ENCODE measurements at places on chromosomes 16 and 17.

DNA sequence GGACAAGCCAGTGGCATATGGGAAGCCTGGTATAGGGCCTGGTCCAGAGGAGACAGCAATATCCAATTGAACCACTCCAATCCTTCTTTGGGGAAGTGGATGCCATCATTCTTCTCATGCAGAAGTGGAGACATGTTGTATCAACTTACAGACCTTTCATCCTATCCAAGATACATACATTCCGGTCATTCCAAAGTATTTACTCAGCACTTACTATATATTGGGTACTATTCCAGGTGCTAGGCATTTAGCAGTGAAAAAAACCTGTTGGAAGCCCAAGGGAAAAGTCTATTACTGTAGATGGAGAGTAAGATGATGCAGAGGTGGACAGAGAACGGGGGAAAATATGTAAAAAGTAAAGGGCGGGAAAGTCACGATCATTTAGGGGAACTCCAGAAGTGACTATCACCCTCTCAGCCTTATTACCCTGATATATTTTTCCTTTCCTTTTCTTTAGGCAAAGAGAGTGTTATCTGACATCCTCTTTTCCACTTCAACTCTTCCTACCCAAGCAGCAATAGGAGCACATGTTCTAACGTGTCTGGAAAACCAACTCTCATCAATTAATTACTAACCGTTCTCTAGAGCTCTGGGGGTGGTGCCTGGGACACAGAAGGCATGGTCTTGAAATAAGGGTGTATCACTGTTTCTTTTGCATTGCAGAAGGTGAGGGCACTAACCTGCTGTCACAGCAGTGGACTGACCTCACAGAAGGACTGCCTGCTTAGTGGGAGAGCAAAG lies 210.1 kb upstream of the MAF start:
- DNase-seq, result no peak

DNA sequence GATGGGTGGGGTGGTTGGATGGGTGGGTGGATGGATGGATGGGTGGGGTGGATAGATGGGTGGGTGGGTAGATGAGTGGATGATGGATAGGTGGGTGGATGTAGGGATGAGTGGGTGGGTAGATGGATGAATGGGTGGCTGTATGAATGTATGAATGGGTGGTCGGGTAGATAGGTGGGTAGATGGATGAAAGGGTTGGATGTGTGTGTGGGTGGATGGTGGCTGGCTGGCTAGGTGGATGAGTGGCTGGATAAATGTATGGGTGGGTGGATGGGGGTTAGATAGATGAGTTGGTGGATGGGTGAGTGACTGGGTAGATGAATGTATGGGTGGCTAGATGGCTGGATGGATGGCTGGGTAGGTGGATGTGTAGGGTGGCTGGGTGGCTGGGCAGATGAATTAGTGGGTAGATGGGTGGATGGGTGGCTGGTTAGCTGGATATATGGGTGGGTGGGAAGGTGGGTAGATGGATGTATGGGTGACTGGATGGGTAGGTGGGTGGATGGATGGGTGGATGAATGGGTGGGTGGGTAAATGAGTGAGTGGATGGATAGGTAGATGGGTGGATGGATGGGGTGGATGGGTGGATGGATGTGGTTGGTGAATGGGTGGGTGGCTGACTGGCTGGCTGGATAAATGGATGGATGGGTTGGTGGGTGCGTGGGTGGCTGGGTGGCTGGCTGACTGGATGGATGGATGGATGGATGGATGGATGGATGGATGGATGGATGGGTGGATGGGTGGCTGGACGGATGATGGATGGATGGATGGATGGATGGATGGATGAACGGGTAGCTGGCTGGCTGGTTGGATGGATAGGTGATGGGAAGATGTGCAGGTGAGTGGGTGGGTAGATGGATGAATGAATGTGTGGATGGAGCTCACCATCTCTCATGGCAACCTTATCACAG lies 18.9 kb upstream of the GOSR2 start:
- no peak for DNase-seq

DNA sequence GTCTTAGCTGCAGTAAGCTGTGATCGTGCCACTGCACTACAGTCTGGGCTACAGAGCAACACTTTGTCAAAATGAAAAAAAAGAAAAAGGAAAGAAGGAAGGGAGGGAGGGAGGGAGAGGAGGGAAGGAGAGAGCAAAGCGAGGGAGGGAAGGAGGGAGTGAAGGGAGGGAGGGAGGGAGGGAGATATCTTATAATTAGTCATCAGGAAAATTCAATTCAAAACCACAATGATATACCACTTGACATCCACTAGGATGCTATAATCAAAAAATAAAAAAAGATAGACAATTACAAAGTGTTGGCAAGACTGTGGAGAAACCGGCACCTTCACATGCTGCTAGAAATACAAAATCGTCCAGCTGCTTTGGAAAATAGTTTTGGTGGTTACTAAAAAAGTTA lies 93.8 kb downstream of the CDC27 start:
- DNase-seq, result no peak

DNA sequence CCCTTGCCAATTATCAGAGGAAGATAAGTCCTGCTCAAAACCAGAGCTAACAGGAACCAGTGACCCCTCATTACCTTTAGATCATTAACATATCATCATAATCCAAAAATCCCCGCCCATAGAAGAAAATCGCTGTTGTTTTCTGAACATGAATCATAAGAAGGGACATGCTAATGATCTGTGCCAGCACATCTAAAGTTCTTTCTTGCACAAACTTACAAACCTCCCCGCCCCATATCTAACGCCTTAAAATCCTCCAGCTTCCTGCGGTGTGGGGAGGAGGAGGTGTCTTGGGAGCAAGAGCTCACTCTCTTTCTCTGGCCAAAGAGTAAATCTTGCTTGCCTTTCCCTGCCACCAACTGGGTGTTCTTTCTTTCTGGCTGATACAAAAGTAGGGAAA lies 78.3 kb downstream of the IRX3 start:
- DNase-seq, result no peak

DNA sequence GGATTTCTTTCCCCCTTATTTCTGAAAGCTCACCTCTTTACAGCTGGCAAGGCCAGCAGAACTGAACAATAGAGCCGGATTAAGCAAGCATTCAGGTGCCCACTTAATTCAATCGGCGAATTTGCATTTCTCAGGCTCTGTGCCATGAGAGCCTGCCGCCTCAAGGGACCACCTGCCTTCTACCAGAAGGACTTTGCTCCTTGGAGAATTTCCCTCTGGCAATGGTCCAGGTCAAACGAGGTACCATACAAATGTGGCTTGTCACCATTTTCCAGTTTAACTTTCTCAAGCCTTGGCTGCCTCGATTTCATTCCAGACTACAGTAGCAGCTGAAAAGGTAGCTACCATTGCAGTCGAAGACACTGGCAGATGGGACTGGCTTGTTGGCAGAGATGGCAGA lies 534.0 kb downstream of the MAF start:
- DNase-seq, result no peak

- DNase-seq, result no peak
Observed at GRCh38 chr17:8154608-8155155, 2.5 kb upstream of the PER1 start.

DNA sequence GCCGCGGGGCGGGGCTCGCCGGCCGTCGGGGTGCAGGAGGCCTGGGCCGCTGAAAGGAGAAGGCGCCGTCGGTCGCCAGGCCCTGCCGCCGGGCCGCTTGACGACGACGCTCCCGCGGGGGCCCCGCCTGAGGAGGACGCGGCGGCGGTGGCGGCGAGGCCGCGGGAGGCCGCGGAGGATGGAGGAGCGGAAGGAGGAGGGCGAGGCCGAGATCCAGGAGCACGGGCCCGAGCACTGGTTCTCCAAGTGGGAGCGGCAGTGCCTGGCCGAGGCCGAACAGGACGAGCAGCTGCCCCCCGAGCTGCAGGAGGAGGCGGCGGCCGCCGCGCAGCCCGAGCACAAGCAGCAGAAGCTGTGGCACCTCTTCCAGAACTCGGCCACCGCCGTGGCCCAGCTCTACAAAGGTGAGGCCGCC lies 430 bp downstream of the HAPSTR1 start:
- DNase-seq, result no peak

DNA sequence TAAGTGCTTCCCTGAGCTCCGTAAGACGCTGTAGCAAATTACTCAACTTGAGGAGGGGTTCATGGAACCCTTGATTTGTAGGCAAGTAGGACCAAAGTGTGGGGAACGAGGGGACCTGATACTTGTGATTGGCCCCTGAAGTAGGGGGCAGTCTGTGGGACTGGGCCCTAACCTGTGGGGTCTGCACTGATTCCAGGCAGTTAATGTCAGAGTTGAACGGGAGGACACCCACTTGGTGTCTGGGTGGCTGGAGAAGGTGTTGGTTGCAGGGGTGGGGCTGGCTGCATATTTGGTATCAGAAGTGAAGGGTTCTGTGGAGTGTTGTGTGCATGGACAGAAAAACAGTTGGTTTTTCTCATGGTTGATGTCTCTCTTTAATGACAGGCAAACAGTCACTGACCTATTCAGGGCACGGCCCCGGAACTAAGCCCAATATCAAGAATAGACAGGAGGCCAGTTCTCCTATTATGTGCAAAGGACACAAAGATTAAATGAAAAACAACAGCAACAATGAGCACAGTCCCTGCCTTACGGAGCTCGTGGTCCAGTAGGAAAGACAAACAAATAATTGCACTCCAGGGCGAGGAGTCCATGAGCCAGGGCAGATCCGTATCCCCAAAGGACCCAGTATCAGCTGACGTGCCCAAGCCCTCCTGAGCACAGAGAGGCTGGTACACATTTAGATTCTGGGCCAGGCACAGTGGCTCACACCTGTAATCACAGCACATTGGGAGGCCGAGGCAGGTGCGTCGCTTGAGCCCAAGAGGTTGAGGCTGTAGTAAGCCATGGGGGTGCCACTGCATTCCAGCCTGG lies 19.2 kb downstream of the MXRA7 start:
- DNase-seq, result no peak

DNA sequence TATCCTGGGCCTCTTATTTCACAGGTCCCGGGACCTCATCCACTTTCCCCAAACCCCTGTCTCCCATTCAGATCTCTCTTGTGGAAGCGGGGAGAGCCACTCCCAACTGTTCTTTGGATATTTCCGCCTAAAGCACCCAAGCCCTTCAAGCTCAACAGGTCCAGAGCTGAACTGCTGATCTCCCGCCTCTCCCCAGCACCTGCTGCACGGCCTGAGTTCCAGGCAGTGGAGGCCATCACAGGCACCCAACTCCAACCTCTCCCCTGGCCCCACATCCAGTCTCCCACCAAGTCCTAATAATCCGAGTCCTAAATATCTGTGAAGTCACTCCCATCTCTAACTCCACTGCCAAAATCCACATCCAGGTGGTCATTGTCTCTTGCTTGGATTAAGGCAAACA lies 6.5 kb downstream of the ITGA2B start:
- no peak for DNase-seq

DNA sequence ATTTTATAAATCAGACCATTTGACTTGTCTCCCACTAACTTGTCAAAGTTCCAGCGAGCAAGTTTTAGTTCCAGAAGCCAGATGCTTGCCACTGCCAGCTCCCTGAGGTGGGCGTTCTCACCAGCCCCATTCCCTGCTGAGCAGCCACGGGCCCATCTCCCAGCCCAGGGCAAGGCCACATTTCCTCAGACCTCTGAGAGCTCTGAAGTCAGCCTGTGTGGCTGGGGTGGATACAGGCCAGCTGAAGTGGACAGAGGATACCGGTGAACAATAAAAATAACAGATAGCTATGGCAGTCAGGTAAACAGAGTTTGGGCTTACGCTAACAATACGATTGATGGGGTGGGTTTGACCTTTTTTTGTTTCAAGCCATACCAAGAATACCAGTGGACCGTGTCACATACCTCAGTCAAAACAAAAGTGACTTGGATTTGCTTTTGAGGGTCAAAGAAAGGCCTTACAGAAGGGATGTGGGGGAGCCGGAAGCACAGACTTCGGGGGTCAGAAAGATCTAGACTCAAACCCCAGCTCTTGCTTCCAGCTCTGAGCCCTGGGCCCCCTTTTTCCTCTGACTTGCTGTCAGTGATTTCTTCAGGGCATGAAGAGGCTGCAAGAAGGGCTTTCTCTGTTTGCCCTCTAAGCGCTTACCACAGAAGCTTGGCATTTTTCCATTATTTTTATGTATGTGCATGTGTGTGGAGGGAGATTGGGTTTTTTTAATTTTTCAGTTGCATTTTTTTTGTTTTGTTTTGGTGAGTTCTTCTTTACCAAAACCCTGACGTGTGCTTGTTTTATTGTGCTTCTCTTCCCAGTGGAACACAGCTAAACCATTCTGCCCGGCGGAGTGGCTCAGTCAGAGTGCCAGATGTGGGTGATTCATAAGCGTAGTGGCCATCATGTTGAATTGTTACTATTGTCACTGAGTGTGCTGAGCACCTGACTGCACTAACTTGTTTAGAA lies 109.9 kb downstream of the GNAO1 start:
- DNase-seq, result no peak

DNA sequence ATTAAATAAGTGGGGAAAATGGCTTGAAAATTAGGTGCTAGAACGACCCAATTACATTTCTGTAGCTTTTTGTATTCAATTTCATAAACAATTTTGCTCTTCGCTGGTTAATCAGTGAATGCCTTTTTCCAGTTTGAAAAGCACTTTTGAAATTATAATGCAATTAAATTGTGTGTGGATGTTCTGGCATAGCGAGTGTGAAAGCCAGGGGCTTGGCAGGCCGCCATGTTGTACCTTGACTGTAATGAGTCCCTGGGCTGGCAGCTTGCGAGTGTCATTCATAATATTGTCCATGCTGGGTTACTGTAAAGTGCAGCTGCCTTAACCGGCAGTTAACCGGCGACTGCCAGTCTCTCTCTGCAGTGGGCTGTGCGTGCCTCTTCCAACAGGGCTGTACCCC lies 177.8 kb downstream of the CCDC182 start:
- DNase-seq, result no peak

DNA sequence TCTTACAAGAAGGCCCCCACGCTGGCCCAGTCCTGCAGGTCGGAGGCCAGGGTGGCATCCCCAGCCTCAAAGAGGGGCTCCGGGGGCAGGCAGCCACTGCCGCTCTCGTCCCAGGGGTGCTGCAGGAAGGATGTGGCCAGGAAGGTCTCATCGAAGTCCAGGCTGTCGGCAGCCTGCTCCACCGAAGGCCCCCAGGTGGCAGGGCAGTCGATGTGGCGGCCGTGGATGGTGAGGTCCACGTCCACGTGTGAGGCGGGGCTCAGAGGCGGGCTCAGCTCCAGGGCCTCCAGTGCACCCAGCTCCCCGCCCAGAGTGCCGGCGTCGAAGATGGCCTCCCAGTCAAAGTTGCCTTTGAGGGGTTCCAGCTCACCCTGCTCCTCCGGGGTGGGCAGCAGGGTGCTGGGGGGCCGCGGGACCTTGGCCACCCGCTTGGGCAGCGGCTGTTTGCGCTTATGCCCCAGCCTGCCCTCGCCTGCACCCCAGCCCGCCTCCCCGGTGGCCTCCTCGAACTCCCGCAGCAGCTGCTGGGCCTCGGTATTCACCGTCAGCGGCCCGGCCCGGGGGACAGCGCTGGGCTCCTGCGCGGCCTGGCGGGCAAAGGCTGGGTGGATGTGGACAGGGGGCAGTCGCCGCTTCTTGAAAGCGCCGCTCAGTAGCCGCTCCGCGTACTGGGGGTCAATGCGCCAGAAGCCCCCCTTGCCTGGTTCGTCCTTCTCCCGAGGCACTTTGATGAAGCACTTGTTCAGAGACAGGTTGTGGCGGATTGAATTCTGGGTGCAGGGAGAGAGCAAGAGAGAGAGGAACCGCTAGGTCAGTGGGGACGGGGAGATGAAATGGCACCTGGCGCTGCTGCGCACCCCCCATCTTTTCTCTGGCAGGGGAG lies 3.5 kb downstream of the FOXJ1 start:
- no peak for DNase-seq

Data from stimulated activated CD8-positive, alpha-beta memory T cell treated with anti-CD3 and anti-CD28 coated beads, Interleukin-15, amount 100 ng/mL, for 24 hours (primary cell).